ENCODE measurements at places on chromosomes 5 and 9.

GRCh38 chr5:73317523-73317922 is 131.1 kb downstream of the FOXD1 start:
- DNase-seq, result no peak

- no peak for DNase-seq
Observed at GRCh38 chr5:52920929-52921328, 68.2 kb upstream of the ITGA2 start.

DNA sequence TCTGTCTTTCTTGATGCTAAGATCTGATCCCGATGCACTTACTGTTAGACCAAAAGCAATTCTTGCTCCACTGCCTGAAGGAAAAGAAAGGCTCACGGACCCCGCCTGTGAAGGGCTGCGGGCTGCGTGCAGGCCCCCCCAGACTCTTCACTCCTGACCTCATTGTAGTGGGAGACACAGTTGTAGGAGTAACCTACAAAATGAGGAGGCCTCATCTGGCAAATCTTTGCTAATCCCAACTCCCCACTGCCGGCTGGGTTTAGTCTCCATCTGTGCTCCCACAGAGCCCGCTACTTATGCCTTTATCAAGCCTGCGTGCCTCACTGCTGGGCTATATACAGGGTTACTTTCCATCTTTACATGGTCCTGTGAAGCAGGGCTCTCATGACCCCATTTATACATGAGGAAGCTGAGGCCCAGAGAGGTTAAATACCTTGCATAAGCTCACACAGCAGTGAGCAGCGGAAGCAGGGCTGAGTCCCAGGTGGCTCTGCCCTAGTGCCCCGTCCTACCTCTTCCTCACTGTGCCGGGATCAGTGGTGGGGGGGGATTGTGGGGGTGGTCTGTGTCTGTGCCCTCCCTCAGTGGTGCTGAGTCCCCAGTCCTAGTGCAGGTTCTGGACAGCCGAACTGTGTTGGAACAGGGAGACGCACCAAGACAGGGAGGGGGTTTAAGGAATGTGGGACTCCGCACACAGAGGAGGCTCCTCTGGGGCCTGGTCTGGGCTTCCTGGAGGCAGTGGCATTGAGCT is 43.9 kb upstream of the RNF130 start:
- DNase-seq, result no peak

GRCh38 chr9:112380102-112380824 is at the start of gene HSDL2:
Gene HSDL2 (plus strand): TSS chr9:112380108. CDS start chr9:112380164, 56 bp downstream.
- DNase-seq, result no peak

- no peak for DNase-seq
Observed at GRCh38 chr5:66570201-66570600, 26.0 kb upstream of the MAST4 start.

DNA sequence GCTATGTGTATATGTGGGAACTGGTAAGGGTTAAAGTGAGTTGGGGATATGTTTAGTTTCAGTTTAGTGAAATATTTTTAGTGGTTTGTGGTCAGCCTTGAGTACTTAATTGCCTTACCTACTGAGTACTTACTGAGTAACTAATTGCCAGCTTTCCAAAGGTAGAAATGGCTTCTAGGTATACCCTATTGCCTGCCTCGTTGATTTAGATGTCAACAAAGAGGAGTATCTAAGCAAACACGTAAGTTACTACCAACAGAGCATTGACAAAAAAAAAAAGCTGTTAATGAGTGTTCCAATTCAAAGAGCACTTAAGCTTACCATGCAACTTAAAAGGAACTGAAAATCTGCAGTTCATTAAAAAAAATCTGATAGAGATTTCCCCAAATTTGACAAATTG is 8.8 kb downstream of the ATP10B start:
- DNase-seq, result no peak

DNA sequence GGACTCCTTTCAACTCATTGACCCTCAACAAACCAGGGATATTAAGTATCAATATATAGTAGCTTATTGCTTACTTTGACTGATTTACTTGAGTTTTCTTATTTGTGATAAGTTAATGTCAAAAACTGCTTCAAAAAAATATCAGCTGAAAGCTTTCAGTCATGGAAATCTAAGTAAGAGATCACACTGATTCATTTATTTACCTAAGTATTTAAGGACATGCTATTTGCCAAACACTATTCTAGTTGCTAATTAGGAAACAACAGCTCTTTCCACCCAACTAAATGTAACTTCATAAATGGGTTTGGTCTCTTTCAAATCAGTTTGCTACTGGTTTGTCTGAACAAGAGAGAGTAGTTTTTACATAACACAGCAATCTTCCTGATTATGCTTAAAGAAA is 48.2 kb downstream of the CHD1 start:
- no peak for DNase-seq

GRCh38 chr5:3365501-3366215 is 230.0 kb upstream of the IRX1 start:
- DNase-seq, result no peak

GRCh38 chr5:88787856-88788255 is 95.1 kb downstream of the MEF2C start:
- peak; percentile 9 for DNase-seq

DNA sequence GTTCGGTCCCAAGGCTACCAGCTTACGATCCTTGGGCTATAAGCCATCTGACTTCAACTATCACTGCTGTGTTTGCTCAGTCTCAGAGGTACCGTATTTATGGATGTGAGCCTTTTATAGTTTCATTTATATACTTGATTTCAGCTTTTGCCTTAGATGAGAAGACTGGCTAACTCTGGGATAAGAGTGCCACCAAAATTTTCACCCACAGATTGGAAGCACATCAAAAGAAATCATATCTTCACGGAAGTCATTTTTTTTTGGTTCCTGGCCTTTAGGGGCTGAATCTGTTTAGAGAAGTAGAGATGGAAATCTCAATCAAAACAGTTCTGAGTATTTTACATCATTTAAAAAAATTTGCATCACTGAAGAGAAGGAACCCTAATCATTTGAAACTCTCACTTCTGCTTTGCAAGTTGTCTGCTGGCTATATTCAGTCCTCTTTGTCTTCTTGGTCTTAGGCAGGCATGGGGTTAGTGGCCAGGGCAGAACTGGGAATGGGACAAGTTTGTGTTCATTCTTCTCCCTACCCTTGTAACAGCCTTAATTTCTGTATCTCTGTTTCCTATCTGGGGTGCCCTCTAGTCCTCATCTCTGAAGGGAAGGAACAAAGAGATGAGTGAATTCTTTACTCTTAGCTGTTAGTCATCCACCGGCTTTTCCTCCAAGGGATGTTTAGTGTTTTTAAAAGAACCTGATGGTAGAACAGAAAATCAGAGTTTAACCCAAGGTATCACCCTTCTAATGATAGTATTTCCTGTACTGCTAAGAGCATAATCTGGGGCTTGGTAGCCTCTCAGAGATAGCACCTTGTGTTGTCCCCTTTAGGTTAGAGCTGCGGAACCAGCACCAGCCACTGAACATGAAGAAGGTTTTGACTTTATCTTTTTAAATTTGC is 14.1 kb upstream of the TNFAIP8 start:
- no peak for DNase-seq

GRCh38 chr9:76688471-76689238 is 75.6 kb upstream of the PCA3 start:
- DNase-seq, result no peak

DNA sequence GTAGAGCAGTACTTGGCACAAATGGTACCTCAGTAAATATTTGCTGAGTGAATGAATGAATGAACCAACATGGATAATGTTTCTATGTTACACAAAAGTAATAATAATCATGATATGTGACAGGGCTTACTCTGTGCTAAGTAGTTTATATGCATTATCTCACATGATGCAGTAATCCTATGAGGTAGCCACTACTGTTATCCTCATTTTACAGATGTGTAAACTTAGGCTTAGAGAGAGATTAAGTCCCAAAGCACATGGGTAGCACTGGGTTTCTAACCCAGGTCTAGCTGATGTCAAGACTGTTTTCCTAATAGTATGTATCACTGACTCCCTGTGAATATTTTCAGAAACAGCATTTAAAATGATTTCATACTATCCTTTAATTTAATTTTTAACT is 44.1 kb upstream of the VDAC1 start:
- no peak for DNase-seq

DNA sequence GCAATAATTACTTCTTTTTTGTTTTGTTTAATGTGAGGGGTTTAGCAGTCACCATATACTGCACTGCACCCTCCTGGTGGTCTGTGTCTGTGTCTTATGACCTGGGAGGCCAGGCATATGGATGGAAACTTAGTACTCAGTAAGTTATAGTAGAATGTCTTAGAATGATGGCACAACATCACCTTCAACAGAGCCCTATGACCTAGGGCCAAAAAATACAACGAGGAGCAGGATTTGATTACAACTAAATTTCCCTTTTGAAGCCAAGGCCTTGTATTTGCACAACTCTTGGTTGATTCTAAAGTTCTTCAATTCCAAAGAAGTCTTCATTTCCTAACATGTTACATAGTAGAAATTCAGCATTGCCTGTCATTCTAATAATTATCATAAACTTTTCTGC is 422.1 kb upstream of the PIK3R1 start:
- no peak for DNase-seq

DNA sequence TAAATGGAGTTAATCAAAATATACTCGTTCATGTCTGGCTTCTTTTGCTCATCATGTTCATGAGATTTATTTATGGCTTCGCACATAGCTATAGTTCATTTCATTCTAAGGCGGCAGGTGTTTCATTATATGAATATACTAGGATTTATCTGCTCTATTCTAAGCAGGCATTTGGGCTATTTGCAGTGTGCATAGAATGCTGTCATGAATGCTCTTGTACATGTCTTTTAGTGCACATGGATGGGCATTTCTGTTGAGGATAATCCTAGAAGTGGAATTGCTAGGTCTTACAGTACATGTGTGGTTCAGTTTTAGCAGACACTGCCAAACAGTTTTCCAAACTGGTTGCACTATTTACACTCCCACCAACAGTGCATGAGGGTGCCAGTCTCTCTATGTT is 285.3 kb upstream of the ADRA1B start:
- no peak for DNase-seq

DNA sequence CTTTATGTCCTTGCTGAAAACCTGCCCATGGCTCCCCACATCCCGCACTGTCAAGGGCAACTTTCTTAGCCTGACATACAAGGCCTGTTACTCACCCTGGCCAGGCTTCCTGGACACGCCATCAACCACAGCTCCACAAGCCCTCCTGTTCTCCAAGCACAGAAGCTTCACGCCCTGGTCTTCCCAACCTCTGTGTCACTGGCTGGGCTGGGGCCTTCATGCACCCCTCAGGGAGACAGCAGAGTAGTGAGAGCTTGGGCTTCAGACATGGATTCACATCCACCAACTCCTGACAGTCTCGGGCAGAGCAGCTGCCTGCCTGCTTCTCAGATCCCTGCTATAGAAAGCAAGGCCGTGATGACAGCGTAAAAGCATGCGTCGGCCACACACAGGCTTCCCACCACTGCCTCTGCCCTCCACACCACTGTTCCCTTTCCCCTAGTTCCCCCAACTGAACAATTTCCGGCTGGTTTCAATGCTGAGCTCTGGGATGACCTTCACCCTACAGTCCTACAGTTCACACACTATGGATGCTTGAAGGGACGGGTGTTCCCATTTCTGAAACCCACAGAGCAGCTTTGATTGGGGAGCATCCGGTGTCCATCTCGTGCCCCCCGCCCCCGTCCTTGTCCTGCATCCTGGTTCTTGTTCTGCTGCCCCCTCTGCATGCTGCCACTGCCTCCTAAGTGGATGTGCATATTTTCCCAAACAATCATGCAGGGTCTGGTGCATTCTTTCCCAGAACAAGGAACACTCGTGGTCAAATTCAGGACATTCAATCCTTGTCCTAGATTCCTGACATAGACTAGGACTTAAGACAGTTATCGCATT is 33.4 kb upstream of the ADAMTS2 start:
- no peak for DNase-seq

DNA sequence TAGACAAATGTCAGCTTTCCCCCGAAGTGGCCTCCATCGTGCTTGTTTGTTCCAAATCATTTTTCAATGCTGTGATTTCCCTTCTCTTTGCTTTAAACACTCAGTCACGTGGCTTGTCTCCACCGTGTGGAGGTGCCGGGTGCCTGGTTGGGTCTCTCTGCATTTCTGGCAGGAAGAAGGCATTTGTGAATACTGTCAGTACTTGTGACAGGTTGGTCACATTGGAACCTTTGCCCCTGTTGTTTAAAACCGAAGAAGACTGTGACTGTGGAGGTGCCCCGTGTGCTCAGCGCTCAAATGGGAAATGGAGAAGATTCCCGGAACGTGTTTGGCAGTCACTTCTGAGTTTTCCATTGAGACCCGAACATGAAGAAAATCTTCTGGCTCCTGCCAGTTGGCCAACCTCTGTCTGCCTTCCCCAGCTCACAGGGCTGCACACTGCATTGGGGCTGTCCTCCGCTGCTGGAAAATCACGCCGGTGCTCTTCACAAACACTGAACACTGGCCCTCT is 74.6 kb downstream of the LMNB1 start:
- no peak for DNase-seq

DNA sequence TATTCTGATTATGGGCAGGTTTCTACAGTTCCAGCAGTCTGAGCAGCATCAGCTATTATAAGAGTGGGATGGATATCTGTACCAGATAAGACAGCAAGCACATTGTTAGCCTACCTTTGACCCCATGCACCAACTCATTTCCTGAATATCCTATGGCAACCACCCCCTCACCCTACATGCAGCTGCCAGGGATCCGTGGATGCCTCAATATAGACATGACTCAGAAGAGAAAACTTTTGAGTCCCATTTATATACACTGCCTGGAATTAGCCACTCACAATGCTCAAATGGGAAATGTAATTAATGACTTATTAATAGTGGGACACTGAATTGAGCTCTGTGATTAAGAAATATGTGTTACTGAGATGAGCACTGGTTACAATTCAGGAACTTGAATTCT is 124.4 kb downstream of the SSBP2 start:
- DNase-seq, result no peak

DNA sequence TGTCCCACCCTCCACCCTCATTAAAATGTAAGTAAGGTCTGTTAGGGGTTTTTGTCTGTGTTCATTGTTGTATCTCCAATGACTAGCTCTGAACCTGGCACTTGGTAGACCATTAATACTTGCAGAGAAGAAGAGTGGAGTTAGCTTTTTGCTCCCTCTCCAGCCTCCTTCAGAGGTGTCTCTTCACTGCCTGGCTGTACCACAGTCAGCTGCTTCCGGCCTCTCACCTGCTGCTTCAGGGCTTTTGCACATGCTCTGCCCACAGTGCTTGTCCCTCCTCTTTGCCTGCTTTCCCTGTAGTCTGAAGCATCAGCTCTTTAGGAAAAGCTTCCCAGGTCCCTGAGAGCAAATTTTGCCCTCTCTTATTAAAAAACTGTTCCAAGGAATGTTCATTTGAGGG is 83.6 kb downstream of the SNX24 start:
- no peak for DNase-seq
